ENCODE measurements at places on chromosomes 11 and 22. TPM values are rescaled to one million over a fixed set of nuclear protein-coding genes. Genes with fewer than 3 reads are reported as not detected.
A peak's percentile ranks its signal among the peaks of the same experiment; 100 is the strongest.

GRCh38 chr22:30240541-30241417 is 5.8 kb downstream of the LIF start:
- H3K27ac ChIP-seq: no peak overlapping the region
- H3K4me1 ChIP-seq: peaks cover 9% of the 10 kb centered on the region
- DNase-seq: no peak
- H3K36me3 ChIP-seq: no peaks in the 10 kb centered on the region
- H3K27me3 ChIP-seq: no peaks in the 10 kb centered on the region

The RAB36 gene
- 0.17 TPM for total RNA-seq

DNA sequence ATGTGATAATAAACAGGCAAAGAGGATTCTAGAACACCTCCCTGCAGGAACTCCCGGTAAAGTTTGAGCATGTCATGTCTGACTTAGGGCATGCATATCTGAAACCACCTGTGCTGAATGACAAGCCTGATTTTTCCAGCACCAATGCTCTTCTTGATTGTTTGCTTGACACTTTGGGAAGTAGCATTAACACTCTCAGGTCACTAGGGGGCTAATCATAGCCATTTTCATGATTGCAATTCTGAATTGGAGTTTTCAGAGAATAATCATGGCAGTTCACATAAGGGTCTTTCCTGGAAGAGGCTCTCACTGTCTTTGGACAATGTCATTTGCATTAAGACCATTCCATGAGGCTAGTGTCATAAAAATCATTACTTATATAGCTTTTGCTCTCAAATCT is 234.4 kb upstream of the MTNR1B start:
- H3K27ac ChIP-seq: no peak overlapping the region
- H3K4me3 ChIP-seq: no peak overlapping the region
- no peak for DNase-seq
- H3K4me1 ChIP-seq: no peaks in the 10 kb centered on the region

The FADS1 gene
- total RNA-seq: 9.1 TPM

DNA sequence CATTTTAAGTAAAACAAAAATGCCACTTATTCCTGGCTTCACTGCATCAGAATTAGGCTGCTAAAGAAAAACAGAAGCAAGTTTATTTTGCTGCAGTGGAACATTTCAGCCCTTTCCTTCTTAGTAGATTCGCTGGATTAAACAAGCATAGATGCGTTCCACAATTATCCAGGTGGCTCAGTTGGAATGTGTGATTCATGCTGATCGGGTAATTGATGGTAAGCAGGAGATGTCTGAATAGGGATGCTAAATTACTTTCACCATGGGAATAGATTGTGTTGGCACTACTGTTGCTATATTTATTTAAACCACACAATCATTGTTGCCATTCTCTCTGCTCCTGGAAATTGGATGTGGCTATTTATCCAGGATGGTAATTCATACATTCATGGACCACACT is 440.1 kb upstream of the DDI1 start:
- H3K4me1 ChIP-seq: no peaks in the 10 kb centered on the region
- no peak for DNase-seq
- H3K27me3 ChIP-seq: no peaks in the 10 kb centered on the region
- H3K36me3 ChIP-seq: no peaks in the 10 kb centered on the region
- no peak overlapping the region for H3K4me3 ChIP-seq
- no peak overlapping the region for H3K27ac ChIP-seq

The POU2AF1 gene
- 4.8 TPM for total RNA-seq

The FAM181B gene
- not detected for total RNA-seq

The LMNTD2 gene
- 5.1 TPM for total RNA-seq

DNA sequence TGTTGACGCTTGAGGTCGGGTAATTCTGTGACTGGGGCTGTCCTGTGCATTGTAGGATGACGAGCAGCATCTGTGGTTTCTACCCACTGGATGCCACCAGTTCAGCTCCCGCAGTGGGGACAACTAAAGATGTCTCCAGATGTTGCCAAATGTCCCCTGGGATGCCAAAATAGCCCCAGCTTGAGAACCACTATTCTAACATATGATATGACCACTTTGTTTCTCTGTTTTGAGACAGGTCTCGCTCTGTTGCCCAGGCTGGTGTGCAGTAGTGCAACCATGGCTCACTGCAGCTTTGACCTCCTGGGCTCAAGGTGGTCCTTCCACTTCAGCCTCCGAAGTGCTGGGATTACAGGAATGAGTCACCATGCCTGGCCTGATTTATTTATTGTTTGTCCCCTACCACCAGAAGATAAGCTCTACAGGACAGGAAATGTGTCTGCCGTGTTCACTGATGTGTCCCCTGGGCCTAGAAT is 4.4 kb upstream of the MEN1 start:
- no peaks in the 10 kb centered on the region for H3K27me3 ChIP-seq
- H3K4me1 ChIP-seq: peaks cover 9% of the 10 kb centered on the region
- no peak overlapping the region for H3K27ac ChIP-seq
- DNase-seq: no peak

The OR52N1 gene
- total RNA-seq: not detected

DNA sequence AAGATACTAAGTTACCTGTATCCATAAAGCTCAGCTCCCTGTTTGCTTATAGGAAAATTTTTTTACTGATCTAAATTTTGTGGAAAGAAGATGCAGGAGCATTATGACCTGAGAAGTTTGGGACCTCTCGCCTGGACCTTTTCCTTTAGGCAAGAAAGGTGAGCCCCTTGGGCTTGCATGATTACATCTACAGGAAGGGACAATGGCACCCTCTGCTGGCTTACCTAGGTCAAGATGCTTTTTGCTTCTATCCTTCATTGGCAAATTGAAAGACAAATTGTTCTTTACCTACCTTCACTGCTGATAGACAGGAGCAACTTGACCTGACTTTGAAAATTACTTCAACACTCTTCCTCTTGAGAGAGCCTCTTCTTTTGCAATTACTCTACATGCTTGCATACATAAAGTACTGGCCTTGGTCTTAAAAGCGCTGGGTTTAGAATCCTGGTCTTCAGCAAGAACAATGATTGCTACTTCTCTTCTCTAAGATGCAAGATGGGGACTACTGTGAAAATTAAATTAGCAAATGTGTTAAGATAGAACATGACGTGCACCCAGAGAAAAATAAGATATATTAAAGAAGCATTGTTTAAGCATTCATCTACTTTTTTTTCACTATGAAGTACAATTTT is 147.2 kb downstream of the TRPC6 start:
- H3K27ac ChIP-seq: no peak overlapping the region
- DNase-seq: peak; percentile 9
- no peak overlapping the region for H3K4me3 ChIP-seq
- no peaks in the 10 kb centered on the region for H3K27me3 ChIP-seq

DNA sequence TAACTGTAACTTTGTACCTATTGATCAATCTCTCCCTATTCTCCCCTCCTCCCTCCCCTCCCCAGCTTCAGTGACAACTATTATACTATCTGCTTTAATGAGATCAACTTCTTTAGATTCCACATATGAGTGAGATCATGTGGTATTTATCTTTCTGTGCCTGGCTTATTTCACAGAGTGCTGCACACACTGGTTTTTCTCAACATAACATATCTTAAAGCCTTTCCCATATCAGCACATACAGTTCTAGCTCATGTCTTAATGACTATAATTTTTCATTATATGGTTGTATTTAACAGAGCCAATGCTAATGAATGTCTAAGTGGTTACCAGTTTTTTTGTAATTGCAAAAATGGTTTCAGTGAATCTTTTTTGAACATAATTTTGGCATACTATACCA is 340.3 kb upstream of the DDI1 start:
- H3K27me3 ChIP-seq: no peaks in the 10 kb centered on the region
- no peak overlapping the region for H3K27ac ChIP-seq
- no peaks in the 10 kb centered on the region for H3K36me3 ChIP-seq
- no peaks in the 10 kb centered on the region for H3K4me1 ChIP-seq
- no peak for DNase-seq

GRCh38 chr22:30694640-30695350 is at the start of gene OSBP2:
Gene OSBP2 (plus strand): TSS chr22:30694874. CDS start chr22:30694910, 36 bp downstream.
- peak within 1 kb of the TSS; percentile 67 for H3K4me3 ChIP-seq
- peaks cover 3% of the 10 kb centered on the region for H3K27me3 ChIP-seq
- peaks cover 6% of the 10 kb centered on the region for H3K4me1 ChIP-seq
- H3K36me3 ChIP-seq: no peaks in the 10 kb centered on the region
- no peak within 1 kb of the TSS for H3K27ac ChIP-seq
- DNase-seq: peak; percentile 12

GRCh38 chr22:21681566-21682370 is 16.0 kb downstream of the PPIL2 start:
- peaks cover 39% of the 10 kb centered on the region for H3K36me3 ChIP-seq
- H3K4me1 ChIP-seq: no peaks in the 10 kb centered on the region
- H3K4me3 ChIP-seq: no peak overlapping the region
- no peak for DNase-seq

The FXYD6 gene
- not detected for total RNA-seq

The PSMA1 gene
- total RNA-seq: 190 TPM

GRCh38 chr11:85723088-85723487 is 37.1 kb upstream of the CCDC89 start:
- no peaks in the 10 kb centered on the region for H3K4me1 ChIP-seq
- peaks cover 6% of the 10 kb centered on the region for H3K27me3 ChIP-seq
- H3K36me3 ChIP-seq: no peaks in the 10 kb centered on the region
- H3K27ac ChIP-seq: no peak overlapping the region

GRCh38 chr11:65356394-65356972 is 1.9 kb downstream of the TIGD3 start:
- H3K27me3 ChIP-seq: no peaks in the 10 kb centered on the region
- no peak for DNase-seq
- peaks cover 10% of the 10 kb centered on the region for H3K4me1 ChIP-seq

The CALCA gene
- not detected for total RNA-seq

The GRM5 gene
- total RNA-seq: not detected

GRCh38 chr11:22079133-22079872 is 113.6 kb upstream of the ANO5 start:
- H3K36me3 ChIP-seq: no peaks in the 10 kb centered on the region
- H3K27me3 ChIP-seq: no peaks in the 10 kb centered on the region
- DNase-seq: no peak
- no peak overlapping the region for H3K4me3 ChIP-seq
- H3K27ac ChIP-seq: no peak overlapping the region

DNA sequence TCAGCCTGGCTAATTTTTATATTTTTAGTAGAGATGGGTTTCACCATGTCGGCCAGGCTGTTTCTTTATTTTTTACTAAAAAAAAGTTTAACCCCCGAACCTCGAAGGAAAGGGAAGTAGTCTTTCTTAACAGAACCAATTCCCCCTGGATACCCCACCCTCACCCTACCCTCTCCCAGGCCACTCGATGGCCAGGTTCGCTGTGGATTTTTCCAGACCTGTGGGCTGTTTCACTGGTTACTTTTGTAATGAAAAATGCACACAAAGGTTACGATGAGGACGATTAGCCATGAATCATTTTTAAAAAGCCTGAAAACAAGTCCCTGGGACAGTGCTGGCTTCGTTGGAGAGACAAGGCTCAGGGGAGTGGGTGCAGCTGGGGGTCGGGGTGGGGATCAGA is 2.5 kb downstream of the TSPO start:
- no peak overlapping the region for H3K27ac ChIP-seq
- peaks cover 20% of the 10 kb centered on the region for H3K4me1 ChIP-seq
- H3K4me3 ChIP-seq: no peak overlapping the region
- no peaks in the 10 kb centered on the region for H3K36me3 ChIP-seq
- DNase-seq: no peak

DNA sequence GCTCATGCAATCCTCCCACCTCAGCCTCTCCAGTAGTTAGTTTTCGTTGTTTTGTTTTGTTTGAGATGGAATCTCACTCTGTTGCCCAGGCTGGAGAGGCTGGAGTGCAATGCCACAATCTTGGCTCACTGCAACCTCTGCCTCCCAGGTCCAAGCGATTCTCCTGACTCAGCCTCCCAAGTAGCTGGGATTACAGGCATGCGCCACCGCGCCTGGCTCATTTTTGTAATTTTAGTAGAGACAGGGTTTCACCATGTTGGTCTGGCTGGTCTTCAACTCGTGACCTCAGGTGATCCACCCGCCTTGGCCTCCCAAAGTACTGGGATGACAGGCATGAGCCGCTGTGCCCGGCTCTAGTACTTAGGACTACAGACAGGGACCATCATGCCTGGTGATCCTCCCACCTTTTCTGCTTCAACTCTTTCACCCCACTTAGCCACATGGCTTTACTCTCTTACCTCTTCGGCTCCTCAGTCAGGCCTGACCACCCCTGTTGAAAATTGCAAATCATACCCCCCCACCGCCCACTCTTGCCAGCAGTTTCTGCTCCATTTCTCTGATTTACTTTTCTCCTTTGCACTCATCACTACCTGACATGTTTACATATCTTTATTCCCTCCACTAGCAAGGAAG is 157.1 kb upstream of the GRK3 start:
- DNase-seq: no peak
- no peak overlapping the region for H3K27ac ChIP-seq
- H3K27me3 ChIP-seq: no peaks in the 10 kb centered on the region
- no peak overlapping the region for H3K4me3 ChIP-seq
- H3K4me1 ChIP-seq: peaks cover 32% of the 10 kb centered on the region
- H3K36me3 ChIP-seq: no peaks in the 10 kb centered on the region

DNA sequence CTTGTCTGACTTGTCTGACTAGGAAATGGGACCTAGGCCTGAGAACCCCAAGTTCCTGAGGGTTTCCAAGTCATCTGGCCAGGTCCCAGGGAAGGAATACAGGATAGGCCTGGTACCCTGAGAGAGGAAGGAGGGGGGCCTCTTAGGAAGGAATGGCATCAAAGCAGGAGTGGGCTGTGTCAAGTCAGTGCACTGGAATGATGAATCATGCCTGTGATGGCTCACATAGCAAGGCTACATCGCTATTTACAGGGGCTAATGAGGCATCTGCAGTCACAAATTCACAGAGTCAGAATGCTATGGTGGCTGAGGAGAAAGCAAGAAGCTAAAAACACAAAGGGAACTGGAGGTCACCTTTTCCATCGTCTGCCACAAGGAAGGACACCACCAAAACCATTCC is 247.3 kb downstream of the NXPE2 start:
- H3K36me3 ChIP-seq: no peaks in the 10 kb centered on the region
- no peaks in the 10 kb centered on the region for H3K27me3 ChIP-seq
- no peak overlapping the region for H3K27ac ChIP-seq
- no peaks in the 10 kb centered on the region for H3K4me1 ChIP-seq
